ENCODE measurements at places on chromosomes 13 and 19.

DNA sequence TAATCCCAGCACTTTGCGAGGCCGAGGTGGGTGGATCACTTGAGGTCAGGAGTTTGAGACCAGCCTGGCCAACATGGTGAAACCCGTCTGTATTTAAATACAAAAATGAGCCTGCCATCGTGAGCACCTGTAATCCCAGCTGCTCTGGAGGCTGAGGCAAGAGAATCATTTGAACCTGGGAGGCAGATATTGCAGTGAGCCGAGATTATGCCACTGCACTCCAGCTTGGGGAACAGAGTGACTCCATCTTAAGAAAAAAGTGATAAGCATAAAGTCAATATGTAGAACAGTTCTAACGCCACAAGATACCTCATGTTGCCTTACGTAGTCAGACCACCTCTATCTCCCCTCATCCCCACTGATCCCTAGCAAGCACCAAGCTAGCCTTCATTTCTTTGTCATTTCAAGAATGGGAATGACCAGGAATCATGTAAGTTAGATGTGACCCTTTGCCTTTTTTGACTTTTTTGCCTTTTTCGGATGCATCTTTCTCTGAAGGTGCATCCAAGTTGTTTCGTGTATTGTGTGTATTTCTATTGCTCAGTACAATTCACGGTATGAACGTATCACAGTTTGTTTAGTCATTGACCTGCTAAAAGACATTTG is 6.4 kb downstream of the RPL21 start:
- DNase-seq, result no peak

GRCh38 chr19:19711934-19712828 is 20.7 kb downstream of the ZNF14 start:
- peak; percentile 73 for DNase-seq

DNA sequence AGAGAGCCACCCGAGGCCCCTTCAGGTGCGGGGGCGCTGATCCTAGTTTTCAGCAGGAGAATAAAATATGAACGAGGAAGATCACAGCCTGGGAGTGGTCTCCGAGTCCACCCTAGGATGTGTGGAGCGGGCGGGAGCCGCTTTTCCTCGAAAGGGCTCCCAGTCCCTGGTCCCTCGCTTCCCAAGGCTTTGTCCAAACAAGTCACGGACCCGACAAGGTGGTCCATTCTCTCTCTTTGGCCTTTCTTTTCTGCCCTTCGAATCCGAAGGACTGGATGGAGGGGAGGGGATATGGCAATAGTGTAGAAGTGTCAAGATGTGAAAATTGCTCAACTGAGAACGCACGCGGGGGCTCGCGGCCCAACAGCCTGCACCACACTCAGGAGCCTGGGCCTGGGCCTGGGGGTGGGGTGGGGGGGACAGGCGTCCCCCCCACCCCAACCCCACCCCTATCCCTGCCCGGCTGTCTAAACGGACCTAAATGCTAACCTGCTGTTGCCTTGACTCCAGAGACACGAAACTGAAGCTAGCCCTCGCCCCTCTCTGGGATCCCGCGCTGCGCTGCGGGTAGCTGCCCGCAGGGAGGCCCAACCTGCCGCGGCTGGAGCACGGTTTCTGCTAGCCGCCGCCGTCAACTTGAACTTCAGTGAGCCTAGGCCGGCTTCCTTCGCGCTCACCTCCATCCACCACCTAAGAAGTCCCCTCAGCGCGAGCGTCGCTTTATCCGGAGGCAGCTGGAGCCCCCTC is 7.1 kb downstream of the ZIC2 start:
- no peak for DNase-seq

- DNase-seq, result no peak
Measured at GRCh38 chr19:45324349-45324907, 1.8 kb upstream of the CKM start.

- no peak for DNase-seq
Measured at GRCh38 chr13:108444448-108444847, 174.9 kb downstream of the TNFSF13B start.

DNA sequence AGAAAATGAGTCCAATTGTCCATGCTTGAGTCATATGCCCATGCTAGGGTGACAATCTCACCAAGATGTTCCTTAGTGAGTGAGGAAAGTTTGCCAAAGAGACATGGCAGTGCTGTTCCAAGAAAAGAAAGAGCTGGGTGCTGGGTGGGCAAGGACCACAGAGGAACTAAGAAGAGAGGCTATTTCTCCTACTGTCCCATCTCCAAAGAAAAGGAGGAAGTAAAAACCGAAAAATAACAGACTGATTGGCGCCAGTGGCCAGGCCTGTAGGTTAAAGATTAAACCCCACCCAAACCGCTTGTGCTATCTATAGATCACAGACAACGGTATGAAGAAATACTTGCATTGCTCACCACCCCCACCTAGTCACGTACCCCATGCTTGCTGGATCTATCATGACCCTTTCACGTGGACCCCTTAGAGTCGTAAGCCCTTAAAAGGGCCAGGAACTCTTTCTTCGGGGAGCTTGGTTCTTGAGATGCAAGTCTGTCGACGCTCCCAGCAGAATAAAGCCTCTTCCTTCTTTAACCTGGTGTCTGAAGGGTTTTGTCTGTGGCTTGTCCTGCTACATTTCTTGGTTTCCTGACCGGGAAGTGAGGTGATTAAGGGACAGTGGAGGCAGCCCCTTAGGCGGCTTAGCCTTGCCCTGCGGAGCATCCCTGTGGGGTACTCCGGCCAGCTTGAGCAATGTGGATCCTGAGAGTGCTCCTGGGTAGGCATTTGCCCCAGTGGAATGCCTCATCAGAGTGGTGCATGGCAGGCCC is 606.5 kb downstream of the UQCRFS1 start:
- peak; percentile 99 for DNase-seq

GRCh38 chr19:18292810-18293641 is 11.6 kb upstream of the JUND start:
- peak; percentile 95 for DNase-seq

DNA sequence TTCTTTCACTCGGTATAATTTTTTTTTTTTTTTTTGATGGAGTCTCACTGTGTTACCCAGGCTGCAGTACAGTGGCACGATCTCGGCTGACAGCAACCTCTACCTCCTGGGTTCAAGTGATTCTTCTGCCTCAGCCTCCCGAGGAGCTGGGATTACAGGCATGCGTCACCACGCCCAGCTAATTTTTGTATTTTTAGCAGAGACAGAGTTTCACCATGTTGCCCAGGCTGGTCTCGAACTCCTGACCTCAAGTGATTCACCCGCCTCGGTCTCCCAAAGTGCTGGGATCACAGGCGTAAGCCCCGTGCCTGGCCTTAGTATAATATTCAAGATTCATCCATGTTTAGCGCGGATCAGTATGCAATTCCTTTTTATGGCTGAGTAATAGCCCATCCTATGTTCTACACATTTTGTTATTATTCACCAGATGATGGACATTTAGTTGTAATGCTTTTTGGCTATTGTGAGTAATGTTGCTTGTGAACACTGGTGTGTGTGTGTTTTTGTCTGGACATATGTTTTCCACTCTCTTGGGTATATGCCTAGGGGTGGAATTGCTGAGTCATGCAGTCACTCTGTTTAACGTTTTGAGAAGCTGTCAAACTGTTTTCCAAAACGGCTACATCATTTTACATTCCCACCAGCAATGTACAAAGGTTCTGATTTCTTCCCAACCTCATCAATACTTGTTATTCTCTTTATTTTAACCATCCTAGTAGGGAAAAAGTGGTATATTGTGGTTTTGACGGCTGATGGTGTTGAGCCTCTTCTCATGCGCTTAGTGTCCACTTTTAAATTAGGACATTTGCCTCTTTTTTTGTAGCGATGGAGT is 22.9 kb downstream of the PLEKHF1 start:
- DNase-seq, result peak; percentile 63

DNA sequence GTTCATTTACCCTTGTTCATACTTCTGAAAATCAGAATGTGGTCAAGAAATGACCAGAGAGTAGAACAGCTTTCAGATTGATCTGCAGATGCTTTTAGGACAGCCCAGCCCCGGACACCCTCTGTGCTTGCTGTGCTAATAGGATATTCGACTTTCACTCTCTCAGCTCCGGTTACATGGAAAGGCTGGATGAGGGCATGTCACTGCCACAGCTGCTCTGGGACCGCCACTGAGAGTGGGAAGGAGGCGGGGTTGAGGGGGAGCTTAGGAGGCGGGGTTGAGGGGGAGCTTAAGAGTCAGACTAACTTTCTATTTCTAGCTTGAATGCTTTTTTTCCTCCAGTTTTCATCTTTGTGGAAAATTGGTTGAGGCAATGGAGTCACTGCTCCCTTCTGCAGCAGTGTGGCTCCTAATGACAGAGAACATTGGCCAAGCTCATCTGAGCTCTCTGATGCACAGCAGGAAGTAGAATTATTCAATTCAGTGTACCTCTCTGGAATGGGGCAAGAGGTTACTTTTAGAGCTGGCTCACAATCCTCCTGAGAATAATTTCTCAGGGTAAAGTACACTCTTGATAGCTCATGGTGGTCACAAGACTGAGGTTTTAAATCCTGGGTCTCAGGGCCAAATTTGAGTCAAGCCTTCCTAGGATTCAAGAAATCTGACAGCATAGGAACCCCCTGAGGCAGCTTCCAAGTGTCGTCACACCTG is 74.6 kb upstream of the NPAS1 start:
- no peak for DNase-seq

Data from OCI-M1 (cell line).